Dorsolateral prefrontal cortex (tissue), 122 donors: ENCODE measurements at places on chromosomes 7 and 10.

DNA sequence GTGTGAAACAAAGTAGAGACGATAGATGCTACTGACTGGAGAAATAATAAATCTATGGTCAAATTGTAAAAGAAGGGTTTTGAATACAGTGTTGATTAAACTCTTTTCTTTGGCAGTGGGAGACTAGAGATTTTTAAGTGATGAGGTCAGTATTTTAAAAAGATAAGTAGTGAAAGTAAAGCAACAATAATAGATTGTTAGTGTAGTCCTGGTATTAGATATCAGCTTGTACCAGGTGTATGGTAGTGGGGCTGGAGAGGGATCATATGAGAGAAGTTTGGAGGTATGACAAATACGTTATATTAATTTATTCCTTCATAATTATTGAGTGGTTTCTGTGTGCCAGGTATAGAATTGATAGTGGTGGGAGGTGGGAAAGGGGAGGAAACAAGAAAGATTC is 25.2 kb downstream of the PHTF2 start:
- DNase-seq = no peak

GRCh38 chr10:1573334-1573969 is 163.9 kb downstream of the ADARB2 start:
- DNase-seq = peak; percentile 35

- DNase-seq = no peak
Observed at GRCh38 chr10:77301305-77301730, 336.3 kb downstream of the KCNMA1 start.

- DNase-seq = no peak
Observed at GRCh38 chr10:50336140-50336539, 84.8 kb upstream of the ASAH2 start.

- DNase-seq = no peak
Observed at GRCh38 chr10:71285986-71286385, 33.1 kb upstream of the SLC29A3 start.

DNA sequence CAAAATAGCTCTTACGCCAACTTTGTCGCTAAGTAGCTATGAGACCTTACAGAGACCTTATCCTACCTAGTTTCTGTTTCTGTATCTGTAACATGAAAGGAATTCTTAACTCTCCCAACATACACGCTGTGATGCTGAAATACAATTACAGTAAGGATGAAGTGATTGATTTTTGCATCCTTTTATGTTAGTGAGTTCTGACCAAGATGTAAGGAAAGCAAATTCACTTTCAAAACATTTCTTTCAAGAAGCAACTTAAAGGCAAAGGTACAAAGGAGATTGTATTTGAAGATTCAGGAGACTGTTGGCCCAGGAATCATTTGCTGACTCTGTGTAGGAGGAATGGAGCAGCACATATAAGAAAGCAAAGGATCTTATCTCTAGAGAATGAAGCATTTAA is 7.1 kb upstream of the ANK3 start:
- DNase-seq = no peak

DNA sequence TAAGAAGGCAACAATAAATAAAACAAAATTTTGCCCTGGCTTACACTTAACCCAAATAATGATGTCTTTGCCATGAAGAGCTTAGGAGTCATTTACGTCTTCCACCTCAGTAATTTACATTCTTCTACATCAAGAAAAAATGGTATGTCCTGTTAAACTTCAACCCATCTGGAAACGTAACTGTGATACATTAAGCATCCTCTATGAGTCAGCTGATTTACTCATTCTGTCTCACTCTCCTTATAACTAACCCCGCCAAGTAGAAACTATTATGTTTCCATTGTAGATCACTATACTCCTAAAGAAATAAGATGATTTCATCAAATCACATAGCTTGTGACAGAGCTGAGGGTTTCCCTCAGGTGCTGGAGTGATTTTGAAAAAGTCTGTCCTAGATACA is 330.7 kb downstream of the CDC14C start:
- DNase-seq = no peak

DNA sequence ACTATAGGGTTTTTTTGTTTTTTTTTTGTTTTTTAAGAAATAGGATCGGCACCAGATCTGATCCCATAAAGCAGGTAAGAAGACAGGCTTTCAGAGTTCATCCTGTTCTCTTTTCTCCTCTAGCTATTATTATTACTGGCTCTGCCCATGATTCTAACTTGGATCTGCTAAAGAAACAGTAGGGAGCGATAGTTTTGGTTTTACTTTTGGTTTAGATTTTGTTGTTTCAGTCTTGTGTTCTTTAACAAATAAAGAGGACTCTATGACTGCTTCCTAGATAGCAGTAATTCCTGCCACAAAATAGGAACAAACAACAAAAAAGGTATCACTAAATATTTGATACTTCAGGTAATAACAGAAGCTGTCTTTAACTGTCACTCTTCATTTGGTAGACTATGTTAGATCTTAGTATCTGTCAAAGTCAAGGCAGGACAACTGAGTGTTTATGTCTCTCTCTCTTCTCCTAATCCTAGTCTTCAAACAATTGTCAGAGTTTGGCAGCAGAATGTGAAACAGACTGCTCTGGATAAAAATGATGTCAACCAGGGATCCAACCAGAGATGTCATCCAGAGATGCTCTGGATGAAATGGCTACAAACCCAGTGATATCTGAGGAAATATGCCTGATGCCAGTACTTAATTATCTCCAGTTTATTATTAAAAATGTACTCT is 99.8 kb downstream of the KMT2C start:
- DNase-seq = no peak

- no peak for DNase-seq
Observed at GRCh38 chr7:44764665-44765578, 16.3 kb downstream of the ZMIZ2 start.

DNA sequence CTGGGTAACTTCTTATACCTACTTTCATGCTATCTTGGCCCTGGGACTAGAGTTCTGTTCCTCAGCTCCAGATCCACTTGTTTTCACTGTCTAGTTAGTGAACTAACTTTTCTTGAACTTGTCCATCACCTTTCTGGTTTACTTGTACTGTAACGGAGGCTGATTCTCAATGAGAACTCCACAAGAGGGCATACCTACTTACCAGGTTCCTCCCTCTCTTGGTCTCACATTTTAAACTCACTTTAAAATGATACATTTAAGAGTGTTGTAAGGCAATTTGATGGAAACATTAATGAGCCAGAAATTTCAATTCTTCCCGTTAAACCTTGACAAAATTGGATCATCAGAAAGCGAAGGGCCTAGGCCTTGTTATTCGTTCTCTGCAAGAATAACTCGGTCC is 111.6 kb downstream of the MAGI2 start:
- no peak for DNase-seq

DNA sequence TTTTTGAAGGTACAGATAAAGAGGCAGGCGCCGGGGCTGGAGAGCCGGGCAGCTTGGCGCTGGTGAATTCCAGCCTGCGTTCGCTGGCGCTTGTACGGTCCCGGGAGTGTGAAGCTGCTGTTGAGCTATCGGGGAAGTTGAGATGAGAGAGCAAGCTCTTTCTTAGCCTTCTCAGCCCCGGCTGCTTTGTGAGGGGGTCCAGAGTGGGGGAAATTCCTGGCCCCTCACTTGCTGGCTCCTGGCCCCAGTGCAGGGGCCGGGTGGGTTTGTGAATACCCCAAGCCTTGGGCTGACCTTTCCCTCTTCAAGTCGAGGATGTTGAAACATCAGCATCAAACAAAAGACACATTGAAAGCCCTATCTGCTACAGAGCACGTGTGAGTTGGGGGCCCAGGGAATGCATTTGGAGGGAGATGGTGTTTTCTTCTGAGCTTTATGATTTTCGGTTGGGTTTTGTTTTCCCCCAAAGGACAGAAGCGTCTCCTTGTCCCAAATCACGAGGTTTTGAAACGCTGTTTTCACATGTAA is 2.7 kb downstream of the ZMIZ1 start:
- DNase-seq = no peak

DNA sequence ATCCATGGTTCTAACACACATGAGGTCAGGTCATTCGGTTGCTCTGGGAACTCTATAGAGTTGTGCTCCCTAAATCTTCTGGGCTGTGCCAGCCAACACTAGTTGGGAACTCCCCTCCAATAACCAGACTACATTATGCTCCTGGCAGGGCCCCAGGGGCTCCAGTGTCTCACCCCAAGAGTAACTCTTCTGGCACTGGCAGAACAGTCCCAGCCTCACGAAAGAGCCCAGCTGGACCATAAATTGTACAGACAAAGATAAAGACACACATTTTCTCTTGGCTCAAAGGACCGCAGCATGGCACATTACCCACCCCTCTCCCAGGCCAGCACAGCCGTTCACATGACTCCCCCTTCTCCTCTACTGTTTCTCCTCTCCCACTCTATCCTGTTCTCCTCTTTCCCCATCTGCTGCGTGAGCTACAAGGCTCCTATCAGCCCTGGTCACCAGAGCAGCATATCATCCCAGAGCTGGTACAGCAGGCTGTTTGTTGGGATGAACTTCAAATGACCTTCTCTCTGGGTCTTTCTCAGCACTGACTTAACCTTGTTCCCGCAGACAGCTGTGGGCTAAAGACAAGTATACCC is 230.6 kb downstream of the PLXNA4 start:
- DNase-seq = no peak

GRCh38 chr10:61492364-61492995 is 39.3 kb upstream of the TMEM26 start:
- DNase-seq = no peak

DNA sequence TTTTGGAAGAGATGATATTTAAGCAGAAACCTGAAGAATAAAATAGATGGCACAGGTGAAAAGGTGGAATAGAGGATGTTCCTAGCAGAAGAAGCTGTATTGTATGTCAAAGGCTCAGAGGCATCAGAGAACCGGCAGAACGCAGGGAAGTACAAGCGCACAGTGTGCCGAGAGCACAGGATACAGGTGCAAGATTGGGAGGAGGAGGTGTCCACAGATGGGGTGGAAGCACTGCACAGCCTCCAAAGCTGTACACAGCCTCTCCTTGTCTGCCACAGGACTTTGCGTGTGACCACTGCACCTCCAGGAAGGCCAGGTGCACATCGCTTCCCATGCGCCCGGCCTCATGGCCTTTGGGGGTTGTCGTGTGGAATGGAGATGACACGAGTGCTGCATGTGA is 23.3 kb upstream of the SEC61G start:
- no peak for DNase-seq

DNA sequence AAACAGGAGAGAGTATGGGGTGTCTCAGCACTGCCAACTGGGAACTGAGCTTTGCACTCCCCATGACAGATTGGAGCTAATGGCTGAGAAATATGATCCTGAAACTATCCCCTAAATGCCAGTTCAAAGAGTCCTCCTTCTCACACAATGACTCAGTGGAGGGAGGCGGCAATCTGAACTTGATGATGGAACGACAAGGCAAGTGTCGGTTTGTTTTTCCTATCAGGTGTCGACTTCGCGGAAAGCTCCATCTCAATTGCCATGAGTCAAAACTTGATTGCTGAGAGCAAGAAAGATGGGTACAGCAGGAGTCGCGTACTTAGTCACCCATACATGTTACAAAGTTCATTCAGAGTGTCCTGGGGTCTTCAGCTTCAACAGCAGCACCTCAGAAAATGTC is 52.5 kb downstream of the NPY start:
- DNase-seq = no peak

- no peak for DNase-seq
Observed at GRCh38 chr7:154919344-154920225, 83.3 kb downstream of the PAXIP1 start.

DNA sequence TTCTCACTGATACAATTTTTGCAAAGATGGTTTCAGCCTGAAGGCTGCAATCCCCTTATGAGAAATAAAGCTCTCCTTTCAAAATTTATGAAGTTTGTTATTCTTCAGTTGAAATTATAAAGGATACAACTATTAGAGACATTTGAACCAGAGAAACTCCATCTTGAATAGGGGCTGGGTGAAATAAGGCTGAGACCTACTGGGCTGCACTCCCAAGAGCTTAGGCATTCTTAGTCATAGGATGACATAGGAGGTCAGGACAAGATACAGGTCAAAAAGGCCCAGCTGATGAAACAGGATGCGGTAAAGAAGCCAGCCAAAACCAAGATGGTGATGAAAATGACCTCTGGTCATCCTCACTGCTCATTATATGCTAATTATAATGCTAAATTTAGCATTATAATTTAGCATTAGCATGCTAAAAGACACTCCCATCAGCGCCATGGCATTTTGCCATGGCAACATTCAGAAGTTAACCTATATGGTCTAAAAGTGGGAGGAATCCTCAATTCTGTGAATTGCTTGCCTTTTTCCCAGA is 22.4 kb upstream of the IFIT1B start:
- DNase-seq = no peak

DNA sequence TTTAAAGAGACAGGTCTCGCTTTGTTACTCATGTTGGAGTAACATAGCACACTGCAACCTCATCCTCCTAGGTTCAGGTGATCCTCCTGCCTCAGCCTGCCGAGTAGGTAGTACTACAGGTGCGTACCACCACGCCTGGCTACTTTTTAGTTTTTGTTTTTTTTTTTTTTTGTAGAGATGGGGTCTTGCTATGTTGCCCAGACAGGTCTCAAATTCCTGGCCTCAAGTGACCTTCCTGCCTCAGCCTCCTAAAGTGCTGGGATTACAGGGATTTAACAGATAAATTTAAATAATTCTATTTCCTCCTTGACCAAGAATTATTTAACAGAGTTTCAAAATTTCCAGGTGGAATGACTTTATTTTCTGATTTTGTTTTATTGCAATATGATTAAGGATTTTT is 97.0 kb upstream of the OIT3 start:
- DNase-seq = no peak
